ENCODE measurements at places on chromosomes 7 and 10.

DNA sequence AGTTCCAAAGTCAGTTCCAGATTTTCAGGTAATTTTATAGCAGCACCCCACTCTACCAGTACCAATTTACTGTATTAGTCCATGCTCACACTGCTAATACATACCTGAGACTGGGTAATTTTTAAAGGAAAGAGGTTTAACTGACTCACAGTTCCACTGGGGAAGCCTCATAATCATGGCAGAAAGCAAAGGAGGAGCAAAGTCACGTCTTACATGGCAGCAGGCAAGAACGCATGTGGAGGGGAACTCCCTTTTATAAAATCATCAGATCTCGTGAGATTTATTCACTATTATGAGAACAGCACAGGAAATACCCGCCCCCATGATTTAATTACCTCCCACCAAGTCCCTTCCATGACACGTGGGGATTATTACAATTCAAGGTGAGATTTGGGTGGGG is 142.4 kb downstream of the AHR start:
- DNase-seq = no peak

DNA sequence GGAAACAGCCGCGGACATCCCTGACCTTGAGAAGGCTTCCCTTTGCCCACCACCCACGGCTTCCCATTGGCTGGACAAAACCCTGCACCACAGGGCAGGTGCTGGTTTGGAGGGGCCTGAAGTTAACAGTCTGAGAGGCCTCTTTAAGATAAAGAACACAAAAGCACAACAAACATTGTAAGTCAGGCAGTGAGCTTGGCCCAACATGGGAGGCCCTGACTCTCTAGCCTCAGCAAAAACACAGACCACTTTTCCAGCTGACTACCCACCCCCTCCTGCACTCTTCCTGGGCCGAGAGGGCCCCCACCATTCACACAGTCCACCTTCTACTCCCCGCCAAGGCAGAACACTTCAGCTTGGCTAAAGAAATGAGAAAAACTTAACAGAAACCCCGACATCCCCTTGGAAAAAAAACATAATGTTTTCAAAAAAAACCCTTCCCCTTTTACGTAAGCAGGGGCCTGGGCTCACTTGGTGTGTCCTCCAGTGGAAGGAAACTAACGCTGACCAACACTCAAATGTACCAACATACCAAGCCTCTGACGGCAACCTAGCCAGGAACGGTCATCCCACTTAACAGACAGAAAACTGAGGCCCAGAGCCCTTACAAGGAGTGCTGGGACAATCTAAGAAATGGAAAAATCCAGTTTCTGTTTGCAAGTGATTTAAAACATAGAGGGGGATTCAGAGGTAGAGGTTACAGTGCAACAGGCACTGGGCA is 80.9 kb downstream of the COBL start:
- no peak for DNase-seq

DNA sequence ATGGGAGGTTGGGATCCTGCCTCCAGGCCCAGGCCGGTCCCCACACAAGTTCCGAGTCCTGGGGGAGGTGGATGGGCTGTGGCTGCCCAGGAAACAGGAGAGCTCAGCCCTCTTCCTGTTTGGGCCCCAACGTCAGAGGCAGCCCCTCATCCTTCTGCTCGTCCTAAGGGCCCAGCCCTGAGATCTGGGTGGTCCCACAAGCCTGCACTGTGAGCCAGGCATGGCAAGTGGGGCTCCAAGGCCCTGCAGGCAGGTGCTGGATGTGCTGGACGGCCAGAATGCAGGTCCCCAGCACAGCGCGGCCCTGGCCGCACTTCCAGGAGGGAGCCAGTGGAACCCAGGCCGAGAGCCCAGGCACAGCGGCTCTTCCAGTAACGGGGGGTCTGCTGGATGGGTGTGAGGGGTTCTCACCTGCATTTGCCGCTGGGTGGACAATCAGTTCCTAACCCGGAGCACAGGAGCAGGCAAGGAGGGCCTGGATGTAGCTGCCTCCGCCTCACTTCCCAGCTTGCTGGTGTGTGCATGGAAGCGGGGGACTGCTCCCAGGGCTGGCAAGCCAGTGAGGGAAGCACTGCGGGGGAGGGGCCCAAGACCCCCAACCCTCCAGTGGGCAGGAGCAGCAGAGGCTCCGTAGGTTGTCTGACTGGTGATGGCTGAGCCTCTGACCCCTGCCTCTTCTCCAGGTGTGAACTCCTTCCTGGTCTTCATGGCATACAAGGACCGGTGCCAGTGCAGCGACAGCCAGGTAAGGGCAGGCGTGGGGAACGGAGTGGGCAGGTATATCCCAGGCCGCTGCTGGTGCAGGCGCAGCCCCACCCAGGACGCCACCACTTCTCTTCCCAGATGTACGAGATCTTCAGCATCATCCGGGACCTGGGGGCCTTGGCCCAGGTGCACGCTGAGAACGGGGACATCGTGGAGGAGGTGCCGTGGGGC is 9.7 kb downstream of the DPYSL4 start:
- DNase-seq = no peak

GRCh38 chr10:131150126-131150525 is 161.4 kb downstream of the TCERG1L start:
- no peak for DNase-seq

GRCh38 chr7:106140406-106141173 is 28.5 kb upstream of the SYPL1 start:
- DNase-seq = no peak

GRCh38 chr10:95480901-95481491 is 80.2 kb downstream of the SORBS1 start:
- no peak for DNase-seq

GRCh38 chr7:17385612-17386011 is 87.2 kb downstream of the AHR start:
- DNase-seq = no peak

GRCh38 chr10:46992803-46993561 is 81.8 kb downstream of the PTPN20 start:
- no peak for DNase-seq

DNA sequence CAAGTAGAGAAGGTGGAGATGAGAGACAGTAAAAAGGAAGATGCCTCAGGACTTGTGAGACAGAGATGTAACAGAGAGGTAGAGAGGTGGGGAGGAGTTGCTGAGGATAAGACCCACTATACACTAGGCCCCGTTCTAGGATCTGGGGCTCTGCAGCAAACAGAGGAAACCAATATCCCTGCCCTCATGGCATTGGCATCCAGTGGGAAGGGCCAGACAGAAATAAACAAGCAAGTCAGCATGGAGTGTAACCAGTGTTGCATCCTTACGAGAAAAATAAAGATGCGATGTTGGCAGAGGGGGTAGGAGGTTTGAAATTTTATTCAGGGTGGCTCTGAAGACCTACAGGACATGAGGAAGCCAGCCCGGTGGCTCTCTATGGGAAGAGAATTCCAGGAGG is 22.0 kb upstream of the EEPD1 start:
- DNase-seq = no peak

DNA sequence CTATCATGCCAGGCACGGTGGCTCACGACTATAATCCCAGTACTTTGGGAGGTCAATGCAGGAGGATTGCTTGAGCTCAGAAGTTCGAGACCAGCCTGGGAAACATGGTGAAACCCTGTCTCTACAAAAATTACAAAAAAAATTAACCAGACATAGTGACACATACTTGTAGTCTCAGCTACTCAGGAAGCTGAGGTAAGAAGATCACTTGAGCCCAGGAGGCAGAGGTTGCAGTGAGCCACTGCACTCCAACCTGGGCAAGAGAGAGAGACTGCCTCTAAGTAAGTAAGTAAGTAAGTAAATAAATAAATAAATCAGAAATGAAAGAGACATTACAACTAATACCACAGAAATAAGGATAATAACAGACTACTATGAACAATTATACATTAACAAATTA is 36.2 kb downstream of the PDLIM1 start:
- DNase-seq = no peak

DNA sequence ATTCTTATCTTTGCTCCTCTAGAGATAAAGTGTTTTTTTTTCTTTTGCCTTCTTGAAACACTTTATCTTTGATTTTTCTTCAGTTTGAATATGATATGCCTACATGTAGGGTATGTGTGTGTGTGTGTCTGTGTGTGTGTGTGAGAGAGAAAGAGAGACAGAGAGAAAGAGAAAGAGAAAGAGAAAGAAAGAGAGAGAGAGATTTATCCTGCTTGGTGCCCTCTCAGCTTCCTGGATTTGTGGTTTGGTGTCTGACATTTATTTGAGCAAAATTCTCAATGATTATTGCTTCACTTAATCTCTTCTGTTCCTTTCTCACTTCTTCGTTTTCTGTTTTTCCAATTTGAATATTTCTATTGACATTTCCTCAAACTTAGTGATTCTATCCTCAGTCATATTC is 60.3 kb downstream of the RAB18 start:
- no peak for DNase-seq

GRCh38 chr10:62079885-62080559 is 178.5 kb downstream of the ARID5B start:
- no peak for DNase-seq

All from NCI-H1417 treated with DMSO at 0.1 percent for 48 hours (cell line).